Uterine smooth muscle cell (primary cell): ENCODE measurements at places on chromosomes 4 and X. TPM values are rescaled to one million over a fixed set of nuclear protein-coding genes. Genes with fewer than 3 reads are reported as not detected.

Gene RPA4
- 1.00 and 1.7 TPM in 2 replicates for total RNA-seq

Gene USP26
- not detected in 2 replicates for total RNA-seq

Gene NWD2
- not detected in 2 replicates for total RNA-seq

Gene MGAT4D
- total RNA-seq = not detected in 2 replicates

Gene ENPEP
- 0.12 and 0.22 TPM in 2 replicates for total RNA-seq

Gene ABLIM2
- total RNA-seq = 0.25 TPM in 1 of 2 replicates, not detected in the other

Gene RHOXF1
- total RNA-seq = not detected in 2 replicates

Gene GAGE12F
- total RNA-seq = not detected in 2 replicates

Gene GPRASP2
- 41.1 and 42.2 TPM in 2 replicates for total RNA-seq

Gene VCX
- total RNA-seq = not detected in 2 replicates
